Activated CD4-positive, alpha-beta memory T cell treated with anti-CD3 and anti-CD28 coated beads, Interleukin-2, amount 10 ng/mL, durations not matched to agents 7 days and 5 days (primary cell): ENCODE measurements at places on chromosomes 5 and 9. TPM values are rescaled to one million over a fixed set of nuclear protein-coding genes. Genes with fewer than 3 reads are reported as not detected.

DNA sequence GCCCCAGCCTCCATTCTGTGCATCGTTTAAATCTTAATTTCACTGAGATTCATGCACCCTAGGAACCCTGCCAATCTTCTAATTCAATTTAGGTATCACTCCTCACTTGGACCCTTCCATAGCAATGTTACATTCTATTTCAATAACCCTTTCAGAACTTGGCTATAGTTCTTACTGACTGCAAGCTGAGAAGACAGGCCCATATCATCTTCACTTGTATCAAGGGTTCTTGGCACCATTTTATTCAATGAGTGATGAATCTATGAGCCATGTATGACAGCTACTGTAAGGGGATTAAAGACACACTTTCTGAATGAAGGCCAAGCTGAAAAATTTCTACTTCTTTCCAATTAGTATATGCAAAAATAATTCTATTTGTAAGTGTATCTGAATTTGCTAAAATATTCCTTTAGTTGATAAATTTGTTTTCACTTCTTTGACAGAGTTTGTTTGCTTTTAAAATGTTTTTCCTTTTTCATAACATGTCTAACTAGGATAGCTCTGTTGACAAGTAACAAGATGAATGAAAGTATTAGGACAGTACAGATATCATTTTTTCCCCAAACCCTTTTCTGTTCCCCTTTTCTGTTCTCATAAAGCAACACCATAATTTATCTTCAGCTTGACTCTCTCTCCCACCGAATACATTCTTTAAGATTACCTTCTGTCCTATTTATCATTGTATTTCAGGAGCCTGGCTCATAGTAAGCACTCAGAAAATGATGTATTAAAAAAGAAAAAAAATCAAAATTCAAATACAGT lies 9.6 kb downstream of the ITGA2 start:
- H3K27me3 ChIP-seq, result peaks cover under 1% of the 10 kb centered on the region
- H3K27ac ChIP-seq, result peak overlapping the region; percentile 26
- peaks cover 49% of the 10 kb centered on the region for H3K36me3 ChIP-seq
- no peak overlapping the region for H3K4me3 ChIP-seq
- no peak for DNase-seq
- peaks cover 39% of the 10 kb centered on the region for H3K4me1 ChIP-seq

BHMT2 gene
- not detected for total RNA-seq

PLPPR1 gene
- not detected for total RNA-seq

LOX gene
- not detected for total RNA-seq

DNA sequence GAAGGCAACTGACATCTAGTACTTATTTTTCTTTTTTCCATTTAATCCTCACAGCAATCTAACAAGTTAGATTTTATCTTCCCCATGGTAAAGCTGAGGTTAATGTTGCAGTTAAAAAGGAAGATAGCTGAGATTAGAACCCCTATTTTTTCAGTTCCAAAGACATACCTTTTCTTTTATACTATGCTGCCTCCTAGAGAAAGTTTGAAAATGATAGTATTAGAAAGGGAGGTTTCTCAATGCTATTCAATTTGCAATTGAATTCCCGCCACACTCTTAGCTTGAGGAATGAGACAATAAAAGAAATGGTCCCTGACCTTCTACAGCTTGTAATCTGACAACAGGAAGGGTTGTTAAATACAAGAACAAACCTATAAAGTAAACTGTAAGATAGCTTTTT lies 195.9 kb upstream of the TRIM32 start:
- H3K4me1 ChIP-seq, result no peaks in the 10 kb centered on the region
- H3K27me3 ChIP-seq, result no peaks in the 10 kb centered on the region
- H3K4me3 ChIP-seq, result no peak overlapping the region
- H3K36me3 ChIP-seq, result no peaks in the 10 kb centered on the region
- no peak for DNase-seq
- no peak overlapping the region for H3K27ac ChIP-seq

DNA sequence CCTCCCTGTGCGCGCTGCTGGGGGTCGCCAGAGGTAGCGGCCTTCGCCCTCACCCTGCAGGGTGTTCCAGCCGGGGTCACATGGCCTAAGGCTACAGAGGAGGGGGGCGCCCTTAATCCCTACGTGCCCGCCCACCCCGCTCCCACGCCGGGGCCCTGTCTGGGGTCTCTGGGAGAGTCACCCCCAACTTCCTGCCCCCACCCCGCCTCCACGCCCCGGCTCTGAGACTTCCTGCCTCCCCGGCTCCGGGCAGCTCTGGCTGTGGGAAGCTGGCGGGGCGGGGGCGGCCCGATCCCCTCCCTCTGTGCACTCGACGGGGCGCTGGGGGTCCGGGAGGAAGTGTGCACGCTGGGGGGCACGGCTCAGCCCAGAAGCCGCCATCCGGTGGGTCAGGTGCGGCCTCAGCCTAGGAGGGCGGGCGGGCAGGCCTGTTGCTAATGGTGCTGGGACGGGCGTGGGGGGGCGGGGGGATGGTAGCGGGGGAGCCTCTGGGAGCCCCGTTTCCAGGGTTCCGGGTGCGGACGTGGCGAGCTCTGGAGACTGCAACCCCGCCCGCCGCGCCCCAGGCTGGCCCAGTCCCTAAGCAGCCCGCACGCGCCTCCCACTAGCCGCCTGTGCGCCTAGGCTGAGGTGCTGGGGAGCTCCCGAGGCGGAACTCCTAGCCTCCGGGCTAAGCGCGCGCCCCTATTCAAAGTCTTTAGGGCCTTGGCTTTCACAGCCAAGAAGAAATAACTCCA lies 61.6 kb downstream of the CXXC5 start:
- peaks cover 45% of the 10 kb centered on the region for H3K27me3 ChIP-seq
- peaks cover 10% of the 10 kb centered on the region for H3K4me1 ChIP-seq
- no peak overlapping the region for H3K27ac ChIP-seq
- no peak for DNase-seq
- no peaks in the 10 kb centered on the region for H3K36me3 ChIP-seq

DNA sequence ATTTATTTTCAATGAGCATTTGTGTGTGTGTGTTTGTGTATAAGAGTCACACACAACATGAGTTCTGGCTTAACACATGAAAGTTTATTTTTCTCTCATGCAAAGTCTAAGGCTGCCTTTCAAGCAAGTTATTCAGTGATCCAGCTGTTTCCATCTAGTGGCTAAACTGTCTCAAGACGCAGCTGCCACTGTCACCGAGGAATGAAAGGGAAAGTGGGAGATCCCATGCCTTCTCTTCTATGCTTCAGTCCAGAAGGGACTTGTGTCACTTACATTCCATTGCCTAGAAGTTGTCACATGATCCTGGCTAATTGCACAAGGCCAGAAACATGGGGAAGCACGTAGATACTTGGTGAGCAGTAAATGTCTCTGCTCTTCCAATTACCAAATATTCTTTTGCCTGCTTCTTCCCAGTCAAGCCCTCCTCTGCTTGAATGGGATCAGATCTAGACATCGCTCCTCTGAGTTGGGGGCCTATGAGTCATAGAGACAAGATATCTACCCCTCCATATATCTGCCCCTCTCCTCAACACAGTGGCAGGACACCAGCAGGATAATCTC lies 30.4 kb upstream of the SLIT3 start:
- H3K27ac ChIP-seq, result no peak overlapping the region
- peaks cover 11% of the 10 kb centered on the region for H3K27me3 ChIP-seq
- H3K4me3 ChIP-seq, result no peak overlapping the region
- DNase-seq, result no peak

DNA sequence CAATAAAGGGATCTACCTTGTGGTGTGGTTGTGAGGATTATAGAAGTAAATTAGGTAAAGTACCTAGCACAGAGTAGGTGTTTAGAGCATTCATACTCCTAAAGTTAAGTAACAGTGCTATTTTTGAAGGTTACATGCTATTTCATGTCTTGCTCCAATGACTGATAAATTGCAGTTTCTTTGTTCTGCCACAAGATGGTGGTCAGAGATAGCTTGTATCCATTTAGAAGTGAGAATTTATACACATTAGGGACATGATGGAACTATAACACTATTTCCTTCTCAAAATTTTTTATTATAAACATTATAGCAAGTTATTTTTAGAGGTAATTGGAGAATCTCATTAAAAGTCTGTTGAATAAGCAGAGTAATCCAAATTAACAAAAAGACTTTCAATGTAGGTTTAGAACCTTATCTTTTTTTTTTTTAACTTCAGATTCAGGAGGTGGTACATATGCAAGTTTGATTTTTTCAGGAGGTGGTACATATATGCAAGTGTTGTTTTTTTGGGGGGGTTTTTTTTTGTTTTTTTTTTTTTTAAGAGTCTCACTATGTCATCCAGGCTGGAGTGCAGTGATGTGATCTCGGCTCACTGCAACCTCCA lies 17.1 kb downstream of the MTREX start:
- H3K27ac ChIP-seq, result peak overlapping the region; percentile 17
- peaks cover 28% of the 10 kb centered on the region for H3K36me3 ChIP-seq
- no peak overlapping the region for H3K4me3 ChIP-seq
- H3K27me3 ChIP-seq, result no peaks in the 10 kb centered on the region
- DNase-seq, result no peak
- H3K4me1 ChIP-seq, result peaks cover 18% of the 10 kb centered on the region
